ENCODE measurements at places on chromosomes 6 and 20. TPM values are rescaled to one million over a fixed set of nuclear protein-coding genes. Genes with fewer than 3 reads are reported as not detected.

The SLC35B3 gene
- total RNA-seq: 31.8 TPM

The SNRPB2 gene
- 36.2 TPM for total RNA-seq

The GPLD1 gene
- 1.8 TPM for total RNA-seq

The PHACTR2 gene
- total RNA-seq: 49.5 TPM

The RNF182 gene
- not detected for total RNA-seq

The NEURL2 gene
- total RNA-seq: 9.1 TPM

The TCF21 gene
- total RNA-seq: 1.9 TPM

The ARFGEF3 gene
- 24.3 TPM for total RNA-seq

The KLC4 gene
- 144 TPM for total RNA-seq

All from mucosa of descending colon (tissue), 3 donors.